Thoracic aorta (tissue), 2 donors: ENCODE measurements at places on chromosomes 7 and 10.

DNA sequence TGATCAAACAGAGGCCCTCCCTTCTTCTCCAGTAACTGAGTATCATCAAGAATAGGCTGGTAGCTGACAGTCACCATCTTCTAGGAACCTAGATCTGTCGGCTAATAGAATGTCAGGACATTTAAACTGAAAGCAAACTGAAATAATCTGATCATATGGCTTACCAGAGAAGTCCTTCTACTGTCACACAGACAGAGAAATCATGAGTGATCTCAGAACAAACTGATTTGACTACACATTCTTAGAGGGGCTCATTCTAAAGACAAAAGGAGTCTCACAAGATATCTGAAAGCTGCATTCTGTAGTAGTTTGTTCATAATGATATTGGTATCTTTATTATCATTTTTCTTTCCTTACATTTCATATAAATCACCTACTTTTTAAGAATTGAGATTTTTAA is 130.9 kb upstream of the ADCY1 start:
- DNase-seq: no peak
- H3K27me3 ChIP-seq: no peaks in the 10 kb centered on the region
- H3K4me1 ChIP-seq: no peaks in the 10 kb centered on the region
- no peak overlapping the region for H3K27ac ChIP-seq
- H3K36me3 ChIP-seq: no peaks in the 10 kb centered on the region

GRCh38 chr10:104209575-104210198 is 22.5 kb downstream of the CFAP43 start:
- H3K4me1 ChIP-seq: no peaks in the 10 kb centered on the region
- H3K4me3 ChIP-seq: no peak overlapping the region
- no peak overlapping the region for H3K27ac ChIP-seq
- DNase-seq: no peak

DNA sequence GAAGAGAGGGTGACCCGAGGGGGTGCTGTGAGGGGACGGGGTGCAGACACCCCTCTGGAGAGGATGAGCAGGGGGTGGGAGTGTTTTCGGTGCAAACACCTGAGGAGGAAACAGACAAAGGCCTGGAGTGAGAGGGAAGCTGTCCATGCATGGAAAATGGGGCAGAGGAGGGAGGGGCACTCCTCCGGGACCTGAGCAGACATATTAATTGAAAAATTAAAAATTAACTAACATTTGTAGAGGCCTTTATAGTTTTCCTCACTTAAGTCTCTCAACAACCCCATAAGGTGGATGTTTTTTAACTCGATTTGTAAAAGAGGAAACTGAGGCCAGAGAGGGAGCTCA is 1.2 kb downstream of the VPS37D start:
- no peak overlapping the region for H3K27ac ChIP-seq
- H3K27me3 ChIP-seq: no peaks in the 10 kb centered on the region
- H3K4me3 ChIP-seq: peak overlapping the region; percentile 81

- no peaks in the 10 kb centered on the region for H3K4me1 ChIP-seq
- no peak overlapping the region for H3K27ac ChIP-seq
- H3K36me3 ChIP-seq: no peaks in the 10 kb centered on the region
- DNase-seq: no peak
These were observed 97.3 kb upstream of the SP4 start for GRCh38 chr7:21330462-21331178.

DNA sequence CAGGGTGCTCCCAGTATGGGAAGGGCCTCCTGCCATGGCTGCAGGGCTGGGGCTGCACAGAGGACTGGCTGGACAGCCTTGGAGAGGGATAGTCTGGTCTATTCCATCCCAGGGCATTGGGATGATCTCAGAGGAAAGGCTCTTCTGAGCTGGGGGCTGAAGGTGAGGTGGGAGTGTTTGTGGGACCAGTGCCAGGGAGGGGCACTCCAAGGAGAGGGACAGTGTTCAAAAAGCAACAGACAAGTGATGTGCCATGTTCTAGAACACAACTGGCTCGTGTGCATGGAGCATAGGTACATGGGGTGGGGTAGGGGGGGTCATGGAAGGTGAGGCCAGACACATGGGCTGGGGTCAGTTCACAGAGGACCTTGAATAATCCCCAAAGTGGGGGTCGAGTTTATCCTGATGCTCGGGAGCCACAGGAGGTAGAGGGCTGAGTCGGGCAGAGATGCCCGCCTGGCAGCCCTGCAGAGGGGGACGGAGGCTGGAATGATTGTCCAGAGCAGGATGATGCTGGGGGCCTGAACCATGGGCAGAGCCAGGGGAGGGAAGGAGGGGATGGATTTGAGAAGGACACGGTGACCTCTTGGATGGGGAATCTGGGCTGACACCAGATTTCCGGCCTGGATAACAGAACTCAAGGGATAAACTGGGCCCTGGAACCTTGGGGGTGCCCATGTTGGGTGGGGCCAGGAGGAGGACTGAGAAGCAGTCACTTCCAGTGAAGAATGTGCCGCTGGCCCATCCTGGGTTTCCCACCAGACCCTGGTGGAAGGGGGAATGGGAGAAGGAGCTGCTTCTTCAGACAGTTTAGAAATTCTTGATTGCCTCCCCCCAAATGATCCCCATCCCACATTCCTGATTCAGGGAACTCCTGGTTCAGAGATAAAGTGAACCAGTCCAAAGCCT is 50.4 kb downstream of the NEURL1 start:
- DNase-seq: no peak
- H3K27me3 ChIP-seq: no peaks in the 10 kb centered on the region
- no peaks in the 10 kb centered on the region for H3K36me3 ChIP-seq
- no peak overlapping the region for H3K27ac ChIP-seq
- H3K4me1 ChIP-seq: peaks cover 7% of the 10 kb centered on the region

DNA sequence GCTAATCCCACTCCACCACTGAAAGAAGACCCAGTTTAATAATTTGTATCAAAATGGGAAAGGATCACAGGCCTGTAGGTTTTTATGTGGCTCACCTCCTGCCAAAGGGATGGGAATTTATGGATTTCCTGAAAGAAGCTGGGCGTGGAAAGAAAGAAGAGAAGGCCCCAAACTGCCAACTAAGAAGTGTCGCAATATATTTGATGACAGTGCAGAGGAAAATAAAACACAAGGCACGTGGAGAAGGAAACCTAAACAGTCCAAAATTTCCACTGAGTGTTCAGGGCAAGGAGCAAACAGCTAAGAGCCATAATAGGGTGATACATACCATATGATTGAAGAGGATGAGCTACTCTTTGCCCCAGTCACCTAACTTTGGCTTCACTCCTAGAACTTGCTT is 667.2 kb downstream of the GATA3 start:
- H3K27ac ChIP-seq: no peak overlapping the region
- H3K4me1 ChIP-seq: no peaks in the 10 kb centered on the region

GRCh38 chr7:129870668-129871067 is 82.1 kb downstream of the UBE2H start:
- H3K27me3 ChIP-seq: no peaks in the 10 kb centered on the region
- H3K4me1 ChIP-seq: peaks cover 38% of the 10 kb centered on the region
- no peak for DNase-seq
- H3K36me3 ChIP-seq: no peaks in the 10 kb centered on the region

DNA sequence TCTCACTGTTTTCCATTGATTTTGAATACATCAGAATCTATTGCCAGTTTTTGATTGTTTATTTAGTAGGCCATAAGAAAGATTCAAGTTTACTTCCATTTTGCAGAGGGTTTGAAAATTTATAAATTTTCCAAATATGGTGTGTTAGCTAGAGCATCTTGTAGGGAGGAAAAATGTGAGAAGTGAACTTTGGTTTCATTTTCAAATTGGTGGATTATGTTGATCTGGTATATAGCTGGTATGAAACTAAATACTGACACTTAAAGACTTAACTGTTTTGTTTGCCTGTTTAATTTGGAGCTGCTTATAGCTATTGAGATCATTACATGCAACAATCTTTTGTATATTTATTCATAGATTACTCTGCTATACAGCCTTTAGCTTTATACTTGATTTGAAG is 108.1 kb downstream of the ADAM22 start:
- H3K27me3 ChIP-seq: no peaks in the 10 kb centered on the region
- DNase-seq: no peak
- no peak overlapping the region for H3K4me3 ChIP-seq
- H3K27ac ChIP-seq: no peak overlapping the region
- no peaks in the 10 kb centered on the region for H3K4me1 ChIP-seq

DNA sequence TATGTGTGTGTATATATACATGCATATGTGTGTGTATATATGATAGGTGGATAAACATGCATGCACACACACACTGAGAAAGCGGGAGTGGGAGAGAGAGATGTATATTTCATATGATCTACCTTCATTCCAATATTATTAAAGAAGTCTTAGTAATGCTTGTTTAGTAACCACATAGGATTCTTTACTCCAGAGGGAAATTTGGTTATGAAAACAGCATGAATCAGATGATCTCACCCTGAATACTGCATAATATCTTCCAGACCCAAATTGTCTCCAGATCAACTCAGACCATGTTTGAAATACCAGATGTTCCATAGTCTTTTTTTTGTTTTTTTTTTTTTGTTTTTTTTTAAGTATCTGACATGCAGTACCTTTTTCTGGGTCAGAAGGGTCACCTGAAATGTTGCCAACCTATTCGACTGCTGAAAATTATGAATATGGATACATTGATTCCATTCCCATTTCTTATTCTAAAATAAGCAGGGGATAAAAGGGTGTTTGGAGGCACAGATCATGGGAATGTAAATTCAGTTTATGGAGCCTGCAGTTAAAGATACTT is 17.4 kb downstream of the TES start:
- H3K27ac ChIP-seq: peak overlapping the region; percentile 87
- no peaks in the 10 kb centered on the region for H3K36me3 ChIP-seq
